Sciatic nerve (tissue), 2 donors: ENCODE measurements at places on chromosomes 1 and 21. TPM values are rescaled to one million over a fixed set of nuclear protein-coding genes. Genes with fewer than 3 reads are reported as not detected.

PLA2G2C gene
- total RNA-seq: 0.36 TPM

AIRE gene
- 0.13 TPM for total RNA-seq

MPZ gene
- 4,832 TPM for total RNA-seq

FBXO44 gene
- 37.1 TPM for total RNA-seq

- DNase-seq: no peak
Measured at GRCh38 chr1:106526650-106527049, 529.8 kb upstream of the PRMT6 start.
